ENCODE measurements at places on chromosomes 1 and 21.

- no peak for DNase-seq
Observed at GRCh38 chr1:206832352-206832880, 33.0 kb upstream of the IL20 start.

GRCh38 chr1:180562640-180563025, 3.9 kb downstream of the OVAAL start:
- DNase-seq = no peak

GRCh38 chr1:78373676-78374075, 117.1 kb upstream of the PTGFR start:
- DNase-seq = no peak

- DNase-seq = no peak
Observed at GRCh38 chr1:214548988-214549387, 2.4 kb downstream of the PTPN14 start.

DNA sequence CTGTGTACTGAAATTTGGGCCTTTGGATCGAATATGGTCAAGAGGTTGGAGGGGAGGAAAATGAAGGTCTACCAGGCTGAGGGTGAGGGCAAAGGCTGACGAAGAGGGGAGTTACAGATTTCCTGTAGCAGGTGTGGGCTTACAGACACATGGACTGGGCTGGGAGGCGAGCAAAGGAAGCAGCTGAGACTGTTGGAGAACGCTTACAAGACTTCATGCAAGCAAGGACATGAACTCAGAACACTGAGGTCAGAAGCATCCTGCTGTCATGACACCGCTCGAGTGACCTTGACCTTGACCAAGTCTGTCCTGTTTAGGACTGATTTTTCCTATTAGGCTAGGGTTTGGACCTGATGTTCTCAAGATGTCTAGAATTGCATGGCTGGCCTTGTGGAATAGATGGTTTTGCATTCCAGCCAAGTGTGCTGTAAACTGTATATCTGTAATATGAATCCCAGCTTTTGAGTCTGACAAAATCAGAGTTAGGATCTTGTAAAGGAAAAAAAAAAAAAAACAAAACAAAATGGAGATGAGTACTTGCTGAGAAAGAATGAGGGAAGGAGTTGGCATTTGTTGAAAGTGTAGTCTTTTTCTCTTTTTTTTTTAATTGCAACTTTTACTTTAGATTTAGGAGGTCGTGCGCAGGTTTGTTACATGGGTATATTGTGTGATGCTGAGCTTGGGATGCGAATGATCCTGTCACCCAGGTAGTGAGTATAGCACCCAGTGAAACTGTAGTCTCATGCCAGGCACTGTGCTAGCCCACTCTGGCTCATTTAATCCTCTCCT, 5.8 kb downstream of the ELF3 start:
- no peak for DNase-seq

GRCh38 chr1:8476006-8476405, 158.1 kb downstream of the SLC45A1 start:
- DNase-seq = no peak

All from stimulated activated CD4-positive, alpha-beta T cell treated with anti-CD3 and anti-CD28 coated beads, TNF-alpha, amount 100 ng/mL, for 1 hour (primary cell).